ENCODE measurements at places on chromosomes 2 and 18.
A peak's percentile ranks its signal among the peaks of the same experiment; 100 is the strongest.

GRCh38 chr2:112166806-112167499 lies 28.8 kb downstream of the FBLN7 start:
- peak; percentile 37 for DNase-seq

DNA sequence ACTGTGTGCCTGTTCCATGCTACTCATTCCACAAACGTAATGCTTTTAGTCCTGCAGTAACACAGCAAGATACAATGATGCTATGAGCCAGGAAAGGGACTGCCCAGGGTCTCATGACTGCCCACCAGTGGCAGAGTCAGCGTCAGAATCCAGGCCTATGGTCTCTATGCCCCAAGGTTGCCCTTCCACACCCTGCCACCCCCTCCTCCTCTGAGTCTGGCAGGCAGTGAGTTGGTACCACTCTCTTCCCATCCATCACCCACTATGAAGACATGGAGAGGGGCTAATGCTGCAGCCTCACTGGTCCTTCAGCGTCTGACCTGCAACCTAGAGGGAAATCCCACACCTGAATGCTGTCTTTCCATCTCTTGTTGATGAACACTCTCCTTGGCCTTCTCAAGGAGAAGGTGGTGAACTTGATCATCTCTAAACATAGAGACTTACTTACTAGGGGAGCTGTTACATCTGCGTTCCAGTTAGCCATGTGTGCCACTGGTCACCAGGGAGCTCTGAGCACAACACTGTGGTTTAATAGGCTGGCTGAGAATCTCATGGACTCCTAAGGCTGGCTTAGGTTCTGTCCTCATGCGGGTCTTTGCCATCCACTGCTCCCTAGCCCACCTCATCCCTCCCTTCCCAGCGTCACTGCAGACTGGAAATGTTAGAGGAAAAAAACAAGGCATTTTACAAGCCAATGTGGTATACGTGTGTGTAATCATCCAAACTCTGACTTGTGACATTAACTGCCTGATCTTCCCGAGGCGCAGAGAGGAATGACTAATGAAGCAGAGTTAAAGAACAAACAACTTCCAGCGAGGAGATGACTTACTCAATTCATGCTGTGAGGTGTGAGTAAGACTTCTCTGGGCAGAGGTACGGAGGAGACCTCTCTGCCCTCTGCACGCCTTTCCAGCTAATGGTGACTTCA lies 28.8 kb downstream of the STEAP3 start:
- DNase-seq, result peak; percentile 51

GRCh38 chr2:121999264-121999663 lies 243.8 kb downstream of the TSN start:
- no peak for DNase-seq

GRCh38 chr2:107025869-107026380 lies 140.0 kb upstream of the ST6GAL2 start:
- no peak for DNase-seq

- no peak for DNase-seq
Measured at GRCh38 chr2:71156573-71156972, 26.1 kb downstream of the MPHOSPH10 start.

- no peak for DNase-seq
Measured at GRCh38 chr2:173606619-173607248, 252.1 kb downstream of the CDCA7 start.

- DNase-seq, result no peak
Measured at GRCh38 chr2:39492095-39492590, 55.1 kb upstream of the MAP4K3 start.

DNA sequence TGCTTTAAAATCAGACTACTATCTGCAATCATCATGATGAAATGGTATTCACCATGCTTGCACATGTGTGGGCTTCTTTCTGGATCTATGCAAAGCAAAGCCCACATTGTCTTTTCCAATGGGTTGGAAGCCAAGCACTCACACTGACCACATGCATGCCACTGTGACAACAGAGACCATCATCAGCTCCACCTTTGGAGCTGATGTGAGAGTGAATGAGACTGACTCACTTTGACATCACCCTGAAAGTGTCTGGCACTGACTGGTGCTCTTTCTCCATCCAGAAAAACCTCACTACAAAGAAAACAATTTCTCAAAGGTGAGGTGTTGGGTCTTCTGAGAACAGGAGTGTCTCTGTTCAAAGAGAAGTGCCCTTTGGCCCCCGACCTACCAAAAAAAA lies 4.7 kb downstream of the MYO5B start:
- DNase-seq, result no peak

DNA sequence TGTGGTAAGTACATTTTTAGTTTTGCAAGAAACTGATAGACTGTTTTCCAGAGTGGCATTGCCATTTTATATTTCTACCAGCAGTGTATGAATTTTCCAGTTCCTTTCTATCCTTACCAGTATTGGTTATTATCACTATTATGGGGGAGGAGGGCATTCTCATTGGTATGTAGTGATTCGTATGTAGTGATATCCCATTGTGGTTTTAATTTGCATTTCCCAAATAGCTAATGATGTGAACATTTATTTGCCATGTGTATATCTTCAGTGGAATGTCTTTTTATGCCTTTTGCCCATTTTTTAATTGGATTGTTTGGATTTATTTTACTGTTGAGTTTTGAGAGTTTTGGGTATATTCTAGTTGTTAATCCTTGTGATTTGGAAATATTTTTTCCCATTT lies 16.9 kb downstream of the EIF5B start:
- DNase-seq, result no peak

DNA sequence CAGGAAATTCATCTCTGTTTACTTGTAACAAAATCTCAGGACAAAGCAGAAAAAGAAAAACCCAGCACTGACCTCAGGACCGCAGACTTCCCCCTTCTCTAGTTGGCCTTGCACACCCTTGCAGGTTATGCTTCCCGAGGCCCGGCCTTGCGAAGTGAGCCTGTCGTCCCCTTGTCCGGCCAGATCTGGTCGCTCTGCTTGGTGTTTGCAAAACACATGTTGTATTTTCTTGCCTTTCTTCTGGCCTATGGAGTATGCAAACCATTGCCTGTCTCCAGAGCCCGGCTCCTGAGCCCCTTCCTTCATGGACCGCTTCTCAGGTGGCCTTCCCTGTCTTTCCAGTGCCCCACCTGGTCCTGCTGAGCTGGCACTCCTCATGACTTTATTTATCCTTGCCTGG lies 4.8 kb downstream of the IMPA2 start:
- DNase-seq, result no peak

DNA sequence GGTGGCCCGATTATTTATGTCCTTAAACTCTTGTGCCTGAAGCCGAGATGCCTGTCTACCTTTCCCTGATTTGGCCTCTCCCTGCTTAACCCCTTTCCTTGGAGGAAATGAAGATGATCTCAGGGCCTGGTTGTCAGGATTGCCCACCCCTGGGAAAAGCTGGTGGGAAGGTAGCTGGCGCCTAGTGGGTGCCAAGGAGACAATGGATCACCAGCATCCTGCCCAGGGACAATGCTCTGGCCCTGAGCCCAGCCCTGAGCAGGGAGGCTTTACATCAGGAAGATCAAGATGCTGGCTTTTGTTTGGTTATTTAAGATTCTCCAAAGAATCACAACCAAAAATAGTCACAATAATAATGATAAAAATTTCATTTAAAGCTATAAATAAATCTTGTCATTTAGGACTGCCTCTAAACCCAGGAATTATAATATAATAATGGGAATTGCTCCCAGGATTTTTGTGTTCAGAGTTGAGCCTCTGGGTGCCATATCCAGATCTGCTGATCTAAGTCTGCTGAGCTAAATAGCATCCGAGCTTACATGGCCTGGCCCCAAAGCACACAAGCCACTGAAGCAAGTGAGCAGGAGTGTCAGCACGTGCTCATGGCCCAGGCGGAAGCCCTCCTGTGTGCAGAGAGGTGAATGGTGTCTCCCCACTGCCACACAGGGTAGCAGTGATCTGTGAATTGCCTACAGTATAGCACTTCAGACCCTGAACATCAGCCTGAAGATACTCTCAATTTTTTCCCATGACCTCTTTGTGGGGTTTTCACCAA lies 57.8 kb upstream of the MAP3K20 start:
- no peak for DNase-seq

GRCh38 chr2:72027426-72028161 lies 120.1 kb downstream of the CYP26B1 start:
- DNase-seq, result peak; percentile 82

GRCh38 chr2:85716346-85716914 lies 22.3 kb downstream of the GNLY start:
- DNase-seq, result no peak

GRCh38 chr2:176174382-176174823 lies 14.1 kb upstream of the HOXD1 start:
- no peak for DNase-seq

DNA sequence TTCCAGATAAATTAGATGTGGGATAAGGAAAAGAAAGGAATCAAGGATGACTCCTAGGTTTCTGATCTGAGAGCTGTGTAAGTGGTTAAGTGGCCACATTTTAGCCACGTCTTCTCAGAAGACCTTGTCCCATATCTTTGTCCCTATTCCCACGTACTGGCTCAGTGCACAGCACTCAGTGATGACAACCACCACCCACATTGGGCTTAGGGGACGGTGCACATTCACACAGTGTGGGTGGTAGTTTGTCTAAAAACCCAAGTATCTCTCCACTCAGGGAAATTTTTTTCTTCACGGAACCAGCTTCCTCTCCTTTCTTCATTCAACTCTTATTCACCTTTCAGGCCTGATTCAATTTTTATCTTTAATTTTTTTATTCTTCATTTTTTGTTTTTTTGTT lies 30.6 kb upstream of the GCC2 start:
- no peak for DNase-seq

- no peak for DNase-seq
Measured at GRCh38 chr2:7792031-7792651, 874.9 kb downstream of the RNF144A start.

DNA sequence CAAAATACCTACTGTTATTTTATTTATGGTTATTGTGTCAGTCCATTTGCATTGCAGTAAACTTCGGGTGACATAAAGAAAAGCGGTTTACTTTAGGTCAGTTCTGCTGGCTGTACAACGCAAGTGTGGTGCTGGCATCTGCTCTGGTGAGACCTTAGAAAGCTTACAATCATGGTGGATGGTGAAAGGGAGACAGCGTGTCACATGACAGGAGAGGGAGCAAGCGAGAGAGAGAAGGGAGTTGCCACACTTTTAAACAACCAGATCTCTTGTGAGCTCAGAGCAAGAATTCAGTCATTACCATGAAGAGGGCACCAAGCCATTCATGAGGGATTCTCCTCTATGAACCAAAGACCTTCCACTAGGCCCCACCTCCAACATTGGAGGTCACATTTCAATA lies 2.0 kb upstream of the FAM171B start:
- DNase-seq, result no peak

- no peak for DNase-seq
Measured at GRCh38 chr2:181485638-181485946, 28.4 kb downstream of the ITGA4 start.

Data from mesenteric fat pad (tissue), 1 donor.